ENCODE measurements at places on chromosomes 16 and 17.

GRCh38 chr16:66576296-66576695, 3.0 kb upstream of the CMTM2 start:
- no peaks in the 10 kb centered on the region for H3K36me3 ChIP-seq
- H3K4me1 ChIP-seq, result peaks cover 10% of the 10 kb centered on the region
- DNase-seq, result no peak
- H3K27ac ChIP-seq, result no peak overlapping the region

- peaks cover 19% of the 10 kb centered on the region for H3K36me3 ChIP-seq
- H3K27me3 ChIP-seq, result no peaks in the 10 kb centered on the region
- no peak for DNase-seq
- H3K27ac ChIP-seq, result peak overlapping the region; percentile 53
Observed at GRCh38 chr17:18921912-18922451, 30.0 kb upstream of the SLC5A10 start.

- no peaks in the 10 kb centered on the region for H3K36me3 ChIP-seq
- H3K27me3 ChIP-seq, result peaks cover 25% of the 10 kb centered on the region
- H3K4me1 ChIP-seq, result peaks cover 5% of the 10 kb centered on the region
- H3K4me3 ChIP-seq, result no peak overlapping the region
Observed at GRCh38 chr17:45789874-45790273, 5.8 kb downstream of the CRHR1 start.

DNA sequence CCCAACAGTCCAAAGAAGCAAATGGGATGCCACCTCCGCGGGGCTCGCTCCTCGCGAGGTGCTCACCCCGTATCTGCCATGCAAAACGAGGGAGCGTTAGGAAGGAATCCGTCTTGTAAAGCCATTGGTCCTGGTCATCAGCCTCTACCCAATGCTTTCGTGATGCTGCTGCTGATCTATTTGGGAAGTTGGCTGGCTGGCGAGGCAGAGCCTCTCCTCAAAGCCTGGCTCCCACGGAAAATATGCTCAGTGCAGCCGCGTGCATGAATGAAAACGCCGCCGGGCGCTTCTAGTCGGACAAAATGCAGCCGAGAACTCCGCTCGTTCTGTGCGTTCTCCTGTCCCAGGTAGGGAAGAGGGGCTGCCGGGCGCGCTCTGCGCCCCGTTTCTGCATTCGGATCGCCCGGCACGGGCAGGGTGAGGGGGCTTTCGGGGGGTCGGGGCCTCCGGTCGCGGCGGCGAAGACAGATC, at the start of gene CDH13:
Gene CDH13, plus strand, starts transcription at position 179 of the 471 bp plus-strand sequence.
- peaks cover 26% of the 10 kb centered on the region for H3K27me3 ChIP-seq
- H3K36me3 ChIP-seq, result no peaks in the 10 kb centered on the region
- DNase-seq, result no peak
- no peak within 1 kb of the TSS for H3K27ac ChIP-seq
- H3K4me1 ChIP-seq, result no peaks in the 10 kb centered on the region

DNA sequence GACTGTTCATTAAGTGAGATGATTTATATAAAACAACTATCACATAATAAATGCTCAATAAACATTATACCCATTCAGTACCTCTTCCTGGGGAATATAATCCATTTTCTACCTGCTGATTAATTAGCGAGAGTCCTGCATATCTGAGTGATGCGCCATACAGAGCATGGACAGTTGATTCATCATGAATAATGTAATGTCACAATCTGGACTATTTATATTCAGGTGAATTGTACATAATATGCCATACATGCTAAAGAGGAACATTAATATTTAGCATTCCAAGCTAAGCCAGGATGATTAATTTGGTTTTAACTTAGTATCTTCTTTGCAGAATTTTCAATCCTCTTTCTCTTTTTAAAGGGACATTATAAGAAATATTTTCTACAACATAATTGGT, 362.0 kb upstream of the XYLT1 start:
- no peak overlapping the region for H3K4me3 ChIP-seq
- H3K27me3 ChIP-seq, result peaks cover 2% of the 10 kb centered on the region
- no peak overlapping the region for H3K27ac ChIP-seq
- no peaks in the 10 kb centered on the region for H3K4me1 ChIP-seq
- H3K36me3 ChIP-seq, result no peaks in the 10 kb centered on the region
- DNase-seq, result no peak

GRCh38 chr16:24516900-24517669, 22.3 kb upstream of the RBBP6 start:
- peak overlapping the region; percentile 65 for H3K4me3 ChIP-seq
- H3K36me3 ChIP-seq, result no peaks in the 10 kb centered on the region
- H3K27ac ChIP-seq, result no peak overlapping the region
- peaks cover 4% of the 10 kb centered on the region for H3K4me1 ChIP-seq
- peaks cover 2% of the 10 kb centered on the region for H3K27me3 ChIP-seq

- no peaks in the 10 kb centered on the region for H3K4me1 ChIP-seq
- no peaks in the 10 kb centered on the region for H3K36me3 ChIP-seq
- H3K27me3 ChIP-seq, result no peaks in the 10 kb centered on the region
- no peak for DNase-seq
Observed at GRCh38 chr17:65750166-65750565, 188.7 kb upstream of the AXIN2 start.

DNA sequence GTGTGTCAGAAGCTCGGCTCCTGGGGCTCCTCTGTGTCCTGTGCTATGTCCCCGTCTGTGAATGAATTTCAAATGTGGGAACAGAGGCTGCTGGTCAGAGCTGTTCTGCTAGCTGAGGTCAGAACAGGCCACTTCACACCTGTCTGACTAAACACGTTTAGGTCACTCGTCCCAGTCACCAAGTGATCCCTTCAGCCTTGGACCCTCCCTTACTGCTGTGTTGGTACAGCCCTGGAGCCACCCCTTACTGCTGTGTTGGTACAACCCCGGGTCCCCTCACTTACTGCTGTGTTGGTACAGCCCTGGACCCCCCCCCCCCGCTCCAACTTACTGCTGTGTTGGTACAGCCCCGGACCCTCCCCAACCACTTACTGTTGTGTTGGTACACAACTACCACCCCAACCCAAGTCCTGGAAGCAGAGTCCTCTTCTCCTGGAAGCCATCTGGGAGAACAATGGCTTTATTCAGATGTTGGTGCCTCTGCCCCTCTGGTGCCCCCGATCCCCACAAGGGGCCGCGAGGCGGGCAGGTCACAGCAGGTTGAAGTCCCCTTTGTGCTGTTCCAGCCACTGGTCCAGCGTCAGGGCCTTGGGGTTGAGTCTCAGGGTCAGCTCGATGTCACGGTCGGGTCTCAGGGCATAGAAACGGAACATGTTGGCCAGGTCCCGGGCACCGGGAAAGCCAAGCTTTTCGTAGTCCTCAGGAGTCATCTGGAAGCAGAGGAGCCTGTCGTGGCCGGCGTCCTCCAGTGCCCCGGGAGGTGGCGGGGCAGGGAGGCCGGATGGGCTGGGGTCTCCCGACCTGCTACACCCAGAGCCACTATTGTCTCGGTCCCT, 13.0 kb downstream of the NMRAL1 start:
- H3K27ac ChIP-seq, result no peak overlapping the region
- H3K27me3 ChIP-seq, result no peaks in the 10 kb centered on the region
- DNase-seq, result no peak
- peaks cover 17% of the 10 kb centered on the region for H3K36me3 ChIP-seq
- H3K4me3 ChIP-seq, result no peak overlapping the region

GRCh38 chr16:76182041-76182635, 95.1 kb upstream of the CNTNAP4 start:
- no peaks in the 10 kb centered on the region for H3K4me1 ChIP-seq
- H3K4me3 ChIP-seq, result no peak overlapping the region

GRCh38 chr17:237406-237955, 56.0 kb upstream of the DOC2B start:
- DNase-seq, result no peak
- H3K4me1 ChIP-seq, result peaks cover 4% of the 10 kb centered on the region
- no peak overlapping the region for H3K4me3 ChIP-seq
- H3K36me3 ChIP-seq, result no peaks in the 10 kb centered on the region

- no peaks in the 10 kb centered on the region for H3K27me3 ChIP-seq
- H3K27ac ChIP-seq, result no peak overlapping the region
Observed at GRCh38 chr17:607361-608147, 107.1 kb downstream of the VPS53 start.

GRCh38 chr17:79622776-79623175, 11.9 kb upstream of the RBFOX3 start:
- no peak overlapping the region for H3K27ac ChIP-seq
- H3K36me3 ChIP-seq, result no peaks in the 10 kb centered on the region
- peaks cover 10% of the 10 kb centered on the region for H3K27me3 ChIP-seq
- H3K4me3 ChIP-seq, result no peak overlapping the region
- no peaks in the 10 kb centered on the region for H3K4me1 ChIP-seq
- no peak for DNase-seq

GRCh38 chr16:56883586-56883985, 18.6 kb downstream of the SLC12A3 start:
- H3K4me1 ChIP-seq, result peaks cover 8% of the 10 kb centered on the region
- H3K27me3 ChIP-seq, result no peaks in the 10 kb centered on the region
- H3K27ac ChIP-seq, result no peak overlapping the region
- no peak overlapping the region for H3K4me3 ChIP-seq
- no peak for DNase-seq

DNA sequence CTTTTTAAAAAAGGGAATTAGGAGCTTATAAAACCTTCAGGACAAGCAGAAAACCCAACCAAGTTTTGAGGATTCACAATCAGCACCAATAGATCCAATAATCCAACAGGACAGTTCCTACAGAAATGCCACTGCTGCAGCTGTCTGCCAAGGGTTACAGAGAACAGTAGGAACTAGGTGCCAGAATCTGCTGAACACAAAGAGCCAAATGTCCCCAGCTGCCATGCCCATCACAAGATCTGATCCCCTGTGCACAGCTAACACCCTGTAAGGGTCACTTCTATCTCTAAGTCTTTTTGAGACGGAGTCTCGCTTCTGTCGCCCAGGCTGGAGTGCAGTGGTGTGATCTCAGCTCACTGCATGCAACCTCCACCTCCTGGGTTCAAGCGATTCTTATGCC, 262.3 kb downstream of the STX8 start:
- DNase-seq, result no peak
- no peak overlapping the region for H3K4me3 ChIP-seq
- no peaks in the 10 kb centered on the region for H3K4me1 ChIP-seq
- peaks cover 12% of the 10 kb centered on the region for H3K36me3 ChIP-seq
- no peaks in the 10 kb centered on the region for H3K27me3 ChIP-seq

GRCh38 chr17:2043785-2044184, 2.0 kb downstream of the OVCA2 start:
- H3K27me3 ChIP-seq, result peaks cover 4% of the 10 kb centered on the region
- no peak overlapping the region for H3K4me3 ChIP-seq
- H3K4me1 ChIP-seq, result peaks cover 19% of the 10 kb centered on the region
- H3K27ac ChIP-seq, result no peak overlapping the region
- peaks cover 11% of the 10 kb centered on the region for H3K36me3 ChIP-seq

- H3K4me3 ChIP-seq, result no peak overlapping the region
- H3K36me3 ChIP-seq, result no peaks in the 10 kb centered on the region
- DNase-seq, result no peak
- H3K27ac ChIP-seq, result no peak overlapping the region
Observed at GRCh38 chr17:34784526-34784925, 176.7 kb downstream of the CCT6B start.

GRCh38 chr17:21010705-21011596, 31.9 kb downstream of the USP22 start:
- peaks cover 5% of the 10 kb centered on the region for H3K4me1 ChIP-seq
- DNase-seq, result no peak
- peaks cover 33% of the 10 kb centered on the region for H3K36me3 ChIP-seq
- no peak overlapping the region for H3K27ac ChIP-seq
- H3K27me3 ChIP-seq, result no peaks in the 10 kb centered on the region

- peaks cover 6% of the 10 kb centered on the region for H3K36me3 ChIP-seq
- peaks cover 26% of the 10 kb centered on the region for H3K4me1 ChIP-seq
- no peak overlapping the region for H3K27ac ChIP-seq
Observed at GRCh38 chr17:80565343-80566053, 20.9 kb downstream of the RPTOR start.

GRCh38 chr17:66355510-66355909, 53.1 kb downstream of the PRKCA start:
- no peak overlapping the region for H3K4me3 ChIP-seq
- DNase-seq, result no peak
- no peaks in the 10 kb centered on the region for H3K4me1 ChIP-seq
- H3K27me3 ChIP-seq, result peaks cover 2% of the 10 kb centered on the region
- H3K27ac ChIP-seq, result no peak overlapping the region

GRCh38 chr17:9371019-9371418, 204.6 kb downstream of the STX8 start:
- DNase-seq, result no peak
- H3K4me3 ChIP-seq, result no peak overlapping the region
- H3K27ac ChIP-seq, result no peak overlapping the region
- no peaks in the 10 kb centered on the region for H3K27me3 ChIP-seq

DNA sequence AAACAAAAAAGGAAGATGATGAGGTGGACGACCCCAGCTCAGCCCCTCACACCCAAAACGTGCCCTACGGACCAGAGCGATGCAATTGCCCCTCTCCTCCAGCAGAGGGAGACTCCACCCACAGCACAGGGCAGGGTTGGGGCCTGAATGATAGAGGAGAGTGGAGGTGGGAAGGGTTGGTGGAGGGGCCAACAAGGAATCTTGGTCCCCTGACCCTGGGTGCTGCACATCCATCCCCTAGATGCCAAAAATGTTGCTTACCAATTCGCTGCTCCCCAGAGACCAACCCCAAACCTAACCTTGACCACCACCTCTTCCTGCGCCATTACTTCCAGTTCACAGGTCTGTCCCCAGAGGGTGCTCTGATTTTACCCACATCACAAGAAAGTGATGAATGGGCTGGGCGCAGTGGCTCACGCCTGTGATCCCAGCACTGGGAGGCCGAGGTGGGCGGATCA, 12.9 kb downstream of the P2RX5 start:
- no peaks in the 10 kb centered on the region for H3K27me3 ChIP-seq
- H3K4me1 ChIP-seq, result peaks cover 30% of the 10 kb centered on the region
- peak; percentile 74 for DNase-seq
- peak overlapping the region; percentile 53 for H3K27ac ChIP-seq

GRCh38 chr16:23206986-23207385, 24.4 kb downstream of the SCNN1G start:
- peaks cover 18% of the 10 kb centered on the region for H3K27me3 ChIP-seq
- H3K4me3 ChIP-seq, result no peak overlapping the region
- no peak overlapping the region for H3K27ac ChIP-seq
- no peaks in the 10 kb centered on the region for H3K4me1 ChIP-seq

DNA sequence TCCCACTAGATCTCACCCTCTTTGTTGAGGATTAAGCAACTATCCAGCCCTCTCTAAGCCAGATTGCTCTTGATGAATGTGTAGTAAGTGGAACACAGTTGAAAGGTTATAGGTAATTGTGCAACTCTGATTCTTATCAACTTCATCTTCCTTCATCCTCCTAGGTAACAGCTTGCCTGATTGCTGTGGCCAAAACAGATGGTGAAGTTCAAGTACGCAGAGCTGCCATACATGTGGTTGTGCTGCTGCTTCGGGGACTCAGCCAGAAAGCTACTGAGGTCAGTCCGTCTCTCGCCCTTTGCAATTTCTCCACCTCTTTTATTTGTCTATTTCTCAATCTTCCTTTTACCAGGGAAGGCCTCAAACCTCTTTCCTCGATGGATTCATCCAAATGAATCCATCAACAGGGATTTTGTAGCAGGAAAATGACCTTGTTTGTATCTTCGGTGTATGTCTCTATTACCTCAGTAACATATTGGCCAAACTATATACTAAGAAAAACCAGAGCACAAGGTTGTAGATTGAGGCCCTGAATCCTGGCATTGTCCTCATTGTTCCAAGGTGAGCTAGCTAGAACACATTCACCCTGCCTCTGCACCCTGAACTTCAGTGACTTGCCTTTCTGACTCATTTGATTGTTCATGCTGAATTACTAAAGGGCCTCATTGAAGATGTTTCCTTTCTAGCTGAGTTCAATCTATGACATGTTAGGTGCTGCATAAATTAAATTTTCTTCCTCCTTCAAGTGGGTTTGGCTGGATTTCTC, 65.1 kb upstream of the HAS3 start:
- no peak overlapping the region for H3K27ac ChIP-seq
- no peaks in the 10 kb centered on the region for H3K4me1 ChIP-seq
- H3K4me3 ChIP-seq, result no peak overlapping the region
- peaks cover 46% of the 10 kb centered on the region for H3K36me3 ChIP-seq
